ENCODE measurements at places on chromosomes 2 and 18. TPM values are rescaled to one million over a fixed set of nuclear protein-coding genes. Genes with fewer than 3 reads are reported as not detected.

The UGT1A4 gene
- total RNA-seq, result not detected

The RUFY4 gene
- total RNA-seq, result not detected

The DNAH7 gene
- total RNA-seq, result 0.05 TPM

The SNED1 gene
- total RNA-seq, result 22.1 TPM

The ASXL3 gene
- 1.7 TPM for total RNA-seq

The RABL2A gene
- 10.8 TPM for total RNA-seq

The D2HGDH gene
- 27.9 TPM for total RNA-seq

The MROH2A gene
- total RNA-seq, result not detected

The TPO gene
- not detected for total RNA-seq

The ZNF407 gene
- 17.3 TPM for total RNA-seq

The RNU2-63P gene
- not detected for total RNA-seq

The TSGA10 gene
- total RNA-seq, result 2.7 TPM

The ESCO1 gene
- 9.1 TPM for total RNA-seq

The CABYR gene
- total RNA-seq, result 11.4 TPM

The COL4A4 gene
- total RNA-seq, result not detected

The CHST10 gene
- total RNA-seq, result 12.3 TPM

The CNTNAP5 gene
- total RNA-seq, result not detected

The CRIM1 gene
- 675 TPM for total RNA-seq

The NR4A2 gene
- 1.0 TPM for total RNA-seq

The EDAR gene
- total RNA-seq, result not detected

The DPYSL5 gene
- not detected for total RNA-seq

The CHRNG gene
- not detected for total RNA-seq

The TMEM178A gene
- 2.8 TPM for total RNA-seq

The DYSF gene
- total RNA-seq, result 134 TPM

The GRHL1 gene
- total RNA-seq, result 0.85 TPM

The PDE11A gene
- total RNA-seq, result 0.51 TPM

The NTSR2 gene
- not detected for total RNA-seq

The C2orf15 gene
- not detected for total RNA-seq

The XDH gene
- not detected for total RNA-seq

The ARHGEF4 gene
- not detected for total RNA-seq

The TUBA4B gene
- total RNA-seq, result not detected

The GKN1 gene
- total RNA-seq, result not detected

The ST8SIA3 gene
- total RNA-seq, result not detected
